ENCODE measurements at places on chromosomes 4 and X.

- DNase-seq = no peak
These were observed 58.9 kb downstream of the RELL1 start for GRCh38 chr4:37627263-37627662.

GRCh38 chrX:29992083-29992482 lies 223.3 kb upstream of the MAGEB2 start:
- DNase-seq = no peak

GRCh38 chr4:2812612-2813354 lies 19.9 kb downstream of the SH3BP2 start:
- no peak for DNase-seq

- DNase-seq = no peak
These were observed 126.6 kb downstream of the HNRNPD start for GRCh38 chr4:82247171-82247570.

GRCh38 chr4:172050911-172051310 lies 237.7 kb downstream of the GALNTL6 start:
- DNase-seq = no peak

GRCh38 chr4:133584714-133585113 lies 435.6 kb downstream of the PCDH10 start:
- no peak for DNase-seq

DNA sequence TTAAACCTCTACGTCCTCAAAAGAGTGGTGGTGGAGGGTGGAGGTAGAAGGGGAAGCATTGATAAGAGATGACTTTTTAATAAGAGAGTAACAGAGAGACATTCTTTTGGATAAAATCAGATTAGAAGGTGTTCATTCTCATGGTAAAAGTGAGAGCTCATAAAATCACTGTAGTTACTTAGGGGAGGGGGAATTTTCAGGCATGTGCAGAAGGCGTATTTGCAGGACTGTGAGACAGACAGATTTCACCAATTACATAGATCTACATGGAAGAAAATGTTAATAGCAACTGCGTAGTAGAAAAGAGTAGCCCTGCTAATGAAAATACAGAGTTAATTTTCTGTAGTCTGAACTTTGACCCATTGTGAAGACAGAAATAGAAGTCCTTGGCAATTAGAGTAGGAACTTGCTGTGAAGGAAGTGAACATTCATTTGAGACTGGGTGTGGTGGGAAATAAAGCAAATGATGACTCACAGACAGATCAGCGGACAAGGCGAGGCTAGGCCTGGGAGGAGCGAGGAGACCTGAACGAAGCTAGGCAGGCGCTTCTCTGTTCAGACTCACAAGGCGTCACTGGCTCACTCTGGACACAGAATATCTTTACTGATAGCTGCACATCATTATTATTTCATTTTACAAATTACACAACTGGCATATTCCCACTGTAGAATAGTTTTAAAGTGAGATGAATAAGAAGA lies 57.2 kb upstream of the FAM9C start:
- DNase-seq = peak; percentile 50

DNA sequence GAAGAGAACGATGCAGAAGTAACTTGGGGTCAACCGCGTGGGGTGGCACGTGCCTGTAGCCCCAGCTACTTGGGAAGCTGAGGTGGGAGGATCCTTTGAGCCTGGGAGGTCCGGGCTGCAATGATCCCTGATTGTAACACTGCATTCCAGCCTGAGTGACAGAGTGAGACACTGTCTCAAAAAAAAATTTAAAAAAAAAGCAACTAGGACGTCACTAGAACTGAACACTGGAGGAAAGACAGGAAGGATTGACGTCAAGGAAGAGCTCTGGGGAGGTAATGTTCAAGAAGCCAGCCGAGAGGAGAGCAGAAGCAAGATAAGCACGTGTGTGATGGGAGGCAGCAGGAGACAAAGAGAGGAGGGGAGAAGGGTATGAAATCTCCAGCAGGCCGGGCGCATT lies 28.7 kb downstream of the S100G start:
- no peak for DNase-seq

GRCh38 chrX:39451046-39451445 lies 646.7 kb downstream of the BCOR start:
- DNase-seq = no peak

- DNase-seq = no peak
These were observed 44.5 kb downstream of the DTHD1 start for GRCh38 chr4:36325926-36326325.

DNA sequence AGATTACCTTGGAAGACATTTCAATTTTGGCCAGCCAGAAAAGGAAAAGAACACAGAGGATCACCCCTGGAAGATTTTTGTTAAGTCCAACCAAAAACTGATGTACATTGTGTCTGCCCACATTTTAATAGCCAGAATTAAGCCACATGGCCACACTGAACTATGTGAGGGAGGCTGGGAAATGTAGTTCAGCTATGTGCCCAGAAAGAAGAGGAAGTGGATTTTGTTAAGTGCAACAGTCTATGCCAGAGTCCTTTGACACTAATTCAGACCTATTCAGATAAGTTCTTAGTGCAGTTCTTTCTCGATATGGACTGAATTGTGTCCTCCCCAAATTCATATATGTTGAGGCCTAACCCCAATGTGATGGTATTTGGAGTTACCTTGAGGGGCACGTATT lies 18.4 kb downstream of the PRPS1 start:
- no peak for DNase-seq

GRCh38 chrX:53442322-53442631 lies 8.1 kb upstream of the HSD17B10 start:
- DNase-seq = no peak

DNA sequence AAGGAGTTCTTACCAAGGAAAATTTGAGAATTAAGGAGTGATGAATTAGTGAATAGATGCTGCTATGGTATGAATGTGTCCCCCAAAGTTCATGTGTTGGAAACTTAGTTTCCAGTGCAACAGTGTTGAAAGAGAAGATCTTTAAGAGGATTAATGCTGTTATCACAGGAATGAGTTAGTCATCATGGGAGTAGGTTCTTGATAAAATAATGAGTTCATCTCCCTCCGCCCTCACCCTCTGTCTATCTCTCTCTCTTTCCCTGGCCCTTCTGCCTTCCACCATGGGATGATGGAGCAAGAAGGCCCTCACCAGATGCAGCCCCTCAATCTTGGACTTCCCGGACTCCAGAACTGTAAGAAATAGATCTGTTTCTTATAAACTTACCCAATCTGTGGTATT lies 38.3 kb upstream of the KLHL8 start:
- DNase-seq = no peak

GRCh38 chrX:9196961-9197640 lies 163.2 kb upstream of the FAM9B start:
- DNase-seq = no peak

DNA sequence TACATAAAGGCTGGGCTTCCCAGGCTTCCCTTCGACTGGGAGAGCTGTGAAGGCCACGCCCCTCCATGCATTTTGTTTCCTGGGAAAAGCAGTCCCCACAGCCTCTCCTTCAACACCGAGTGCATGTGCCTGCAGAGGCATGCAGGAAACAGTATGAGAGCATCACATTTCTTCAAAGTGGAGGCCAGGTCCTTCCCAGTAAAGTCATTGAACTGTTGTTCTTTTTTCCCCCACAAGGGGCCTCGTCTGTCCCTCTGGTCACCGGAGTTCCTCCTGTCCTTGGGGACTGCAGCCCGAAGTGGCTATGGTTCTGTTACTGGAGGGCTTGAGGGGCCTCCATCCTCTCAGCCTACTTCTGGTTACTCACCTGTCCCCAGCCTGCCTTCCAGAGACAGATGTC lies 56.0 kb downstream of the RAI2 start:
- DNase-seq = peak; percentile 4
